ENCODE measurements at places on chromosomes 3 and 15.

- no peak for DNase-seq
Observed at GRCh38 chr3:71916747-71917369, 131.9 kb upstream of the PROK2 start.

DNA sequence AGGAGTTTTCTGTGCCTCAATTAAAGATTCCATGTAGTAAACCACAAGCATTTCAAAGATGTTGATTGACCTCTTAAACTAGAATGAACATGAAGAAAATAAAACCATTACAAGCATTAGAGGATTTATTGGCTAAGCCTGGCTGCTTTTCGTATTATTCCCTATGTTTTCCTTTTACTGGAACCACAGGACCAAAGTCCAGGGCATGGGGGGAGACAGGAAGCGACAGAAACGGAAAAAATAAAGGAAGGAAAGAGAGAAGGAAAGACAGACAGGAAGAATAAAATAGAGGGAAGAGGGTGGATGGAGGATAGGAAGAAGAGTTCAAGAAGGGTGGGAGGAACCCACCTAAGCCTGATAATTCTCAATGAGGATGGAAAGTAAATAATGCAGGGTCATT lies 169.9 kb downstream of the SHQ1 start:
- no peak for DNase-seq

GRCh38 chr15:85976102-85976501 lies 103.6 kb upstream of the AGBL1 start:
- DNase-seq: no peak

GRCh38 chr3:89964347-89964746 lies 856.9 kb downstream of the EPHA3 start:
- no peak for DNase-seq

GRCh38 chr3:24972491-24972890 lies 455.6 kb upstream of the RARB start:
- no peak for DNase-seq

- DNase-seq: no peak
Observed at GRCh38 chr3:133932009-133932408, 36.3 kb upstream of the RAB6B start.

GRCh38 chr3:13322324-13322723 lies 97.8 kb downstream of the NUP210 start:
- no peak for DNase-seq

Data from stimulated activated CD4-positive, alpha-beta T cell treated with anti-CD3 and anti-CD28 coated beads, Interleukin-2, amount 100 ng/mL, for 48 hours (primary cell).